ENCODE measurements at places on chromosomes 6 and 20. TPM values are rescaled to one million over a fixed set of nuclear protein-coding genes. Genes with fewer than 3 reads are reported as not detected.

- H3K27ac ChIP-seq = no peak overlapping the region
- no peak for DNase-seq
- H3K36me3 ChIP-seq = no peaks in the 10 kb centered on the region
- no peak overlapping the region for H3K4me3 ChIP-seq
Measured at GRCh38 chr6:116395647-116396046, 24.9 kb downstream of the DSE start.

- no peak overlapping the region for H3K27ac ChIP-seq
- no peaks in the 10 kb centered on the region for H3K4me1 ChIP-seq
- DNase-seq = no peak
- H3K27me3 ChIP-seq = no peaks in the 10 kb centered on the region
- H3K4me3 ChIP-seq = no peak overlapping the region
- H3K36me3 ChIP-seq = peaks cover 2% of the 10 kb centered on the region
Measured at GRCh38 chr6:107866606-107867301, 42.6 kb upstream of the SCML4 start.

GRCh38 chr20:2141600-2142575 is 40.3 kb downstream of the STK35 start:
- H3K4me1 ChIP-seq = no peaks in the 10 kb centered on the region
- no peak for DNase-seq
- no peaks in the 10 kb centered on the region for H3K36me3 ChIP-seq

DNA sequence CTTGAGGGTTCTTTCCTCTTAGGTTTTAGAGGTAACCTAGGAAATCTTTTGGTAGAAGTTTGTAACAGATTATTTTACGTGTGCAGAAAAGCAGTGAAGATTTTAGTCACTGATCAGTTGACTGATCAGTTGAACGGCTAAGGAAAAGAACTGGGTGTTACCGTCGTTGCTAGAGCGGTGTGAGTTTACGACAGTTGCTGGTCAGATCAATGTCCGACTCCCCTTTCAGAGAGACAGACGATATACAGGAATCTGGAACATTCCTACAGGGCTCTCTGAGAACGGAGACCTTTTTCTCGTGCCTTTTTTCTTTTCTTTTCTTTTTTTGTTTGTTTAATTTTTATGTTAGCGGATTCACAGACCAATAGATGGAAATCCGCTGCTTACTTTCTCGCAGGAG is 132.1 kb upstream of the ZNF184 start:
- DNase-seq = no peak
- H3K4me3 ChIP-seq = no peak overlapping the region
- peaks cover 11% of the 10 kb centered on the region for H3K27me3 ChIP-seq
- H3K27ac ChIP-seq = no peak overlapping the region

GRCh38 chr20:52410182-52410647 is 218.6 kb upstream of the ZFP64 start:
- no peak for DNase-seq
- H3K36me3 ChIP-seq = no peaks in the 10 kb centered on the region
- no peak overlapping the region for H3K27ac ChIP-seq
- H3K4me3 ChIP-seq = no peak overlapping the region

DNA sequence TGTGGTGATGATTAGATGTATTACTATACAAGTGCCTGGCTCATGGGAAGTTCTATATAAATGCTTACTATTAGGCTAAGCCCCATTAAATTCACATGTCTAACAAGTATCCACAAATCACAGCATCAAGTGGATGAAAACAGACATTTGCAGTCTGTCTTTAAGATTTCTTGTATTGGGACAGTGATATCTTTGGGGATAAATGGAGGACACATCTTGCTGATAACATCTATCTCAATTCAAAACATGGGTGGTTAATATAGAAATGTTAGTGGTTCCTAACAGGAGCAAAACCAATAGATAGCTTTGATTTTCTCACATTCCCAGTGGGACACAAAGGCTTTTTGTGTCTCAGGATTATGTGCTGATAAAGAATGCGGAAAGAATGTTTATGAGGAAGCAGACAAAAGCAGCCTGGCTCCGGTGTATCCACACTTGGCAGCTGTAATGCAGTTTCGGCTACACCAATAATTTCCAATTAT is 29.3 kb downstream of the PTPRK start:
- H3K27me3 ChIP-seq = no peaks in the 10 kb centered on the region
- DNase-seq = no peak
- peak overlapping the region; percentile 37 for H3K4me3 ChIP-seq
- peaks cover 21% of the 10 kb centered on the region for H3K4me1 ChIP-seq
- no peaks in the 10 kb centered on the region for H3K36me3 ChIP-seq

- no peak overlapping the region for H3K4me3 ChIP-seq
- no peaks in the 10 kb centered on the region for H3K27me3 ChIP-seq
- H3K27ac ChIP-seq = no peak overlapping the region
- peaks cover 20% of the 10 kb centered on the region for H3K4me1 ChIP-seq
- DNase-seq = no peak
Measured at GRCh38 chr6:144264270-144265060, 20.7 kb upstream of the UTRN start.

- peaks cover 3% of the 10 kb centered on the region for H3K36me3 ChIP-seq
- H3K27me3 ChIP-seq = no peaks in the 10 kb centered on the region
- no peak for DNase-seq
- peaks cover 17% of the 10 kb centered on the region for H3K4me1 ChIP-seq
- H3K27ac ChIP-seq = no peak overlapping the region
Measured at GRCh38 chr20:3804254-3804751, 8.2 kb downstream of the CDC25B start.

DNA sequence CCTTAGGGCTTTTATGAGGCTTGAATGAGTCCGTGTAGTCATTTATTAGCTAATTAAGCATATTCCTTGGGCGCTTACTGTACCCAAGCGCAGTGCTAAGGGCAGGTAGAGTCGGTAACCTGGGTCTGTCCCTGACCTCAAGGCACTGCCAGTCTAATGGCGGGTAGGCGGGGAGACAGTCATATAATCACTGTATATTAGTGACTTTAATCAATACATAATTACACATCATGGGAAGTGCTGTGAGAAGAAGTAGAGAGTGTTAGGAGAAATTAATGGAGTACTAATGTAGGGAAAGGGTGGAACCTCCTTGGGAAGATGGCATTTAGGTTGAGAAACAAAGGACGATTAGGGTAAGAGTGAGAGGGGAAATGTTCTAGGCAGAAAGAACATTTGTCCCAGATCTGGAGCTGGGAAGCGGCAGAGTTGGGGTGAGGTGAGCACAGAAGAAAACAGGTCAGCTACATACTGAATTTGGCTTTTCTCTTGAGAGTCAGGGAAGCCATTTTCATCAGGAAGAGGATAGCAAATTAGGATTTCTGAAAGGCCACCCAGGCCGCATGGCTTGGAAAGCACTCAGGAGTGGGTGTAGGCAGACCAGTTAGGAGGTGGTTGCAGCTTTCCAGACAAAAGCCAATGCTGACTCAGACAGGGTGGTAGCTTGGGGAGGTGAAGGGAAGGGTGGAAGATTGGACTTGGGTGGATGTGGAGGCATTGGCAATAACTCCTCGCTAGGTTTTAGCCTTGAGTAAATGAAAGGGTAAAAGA is 954 bp upstream of the BLCAP start:
- peak overlapping the region; percentile 98 for H3K4me3 ChIP-seq
- H3K36me3 ChIP-seq = no peaks in the 10 kb centered on the region
- peaks cover 23% of the 10 kb centered on the region for H3K4me1 ChIP-seq
- H3K27me3 ChIP-seq = no peaks in the 10 kb centered on the region
- peak overlapping the region; percentile 99 for H3K27ac ChIP-seq

DNA sequence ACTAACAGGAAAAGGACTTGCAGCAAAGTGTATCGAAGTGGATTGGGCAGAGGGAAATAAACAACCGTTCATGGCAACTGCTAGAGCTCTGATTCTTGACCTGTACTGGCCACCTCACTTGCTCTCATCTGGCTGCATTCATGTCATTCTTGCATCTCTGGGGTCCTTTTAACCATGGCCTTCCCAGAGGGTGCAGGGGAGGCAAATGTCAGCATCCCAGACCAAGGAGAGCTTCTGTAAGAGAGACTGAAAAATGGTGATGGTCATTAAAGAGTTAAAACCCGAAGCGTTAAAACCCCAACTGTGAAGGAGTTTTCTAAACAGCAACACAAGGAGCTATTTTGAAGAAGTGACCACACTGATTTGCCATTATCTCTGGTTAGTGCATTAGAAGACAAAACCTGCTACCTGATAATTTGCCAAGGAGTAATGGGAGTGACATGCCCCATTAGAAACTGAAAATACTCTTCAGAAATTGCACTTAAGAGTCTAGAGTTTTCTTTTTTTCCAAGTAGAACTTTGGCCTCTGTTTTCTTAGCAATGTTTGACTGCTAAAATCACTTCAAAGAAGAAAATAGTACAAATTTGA is 62.4 kb downstream of the APCDD1L start:
- H3K27me3 ChIP-seq = no peaks in the 10 kb centered on the region
- H3K36me3 ChIP-seq = peaks cover 1% of the 10 kb centered on the region
- H3K4me3 ChIP-seq = no peak overlapping the region
- no peak for DNase-seq
- no peaks in the 10 kb centered on the region for H3K4me1 ChIP-seq

DNA sequence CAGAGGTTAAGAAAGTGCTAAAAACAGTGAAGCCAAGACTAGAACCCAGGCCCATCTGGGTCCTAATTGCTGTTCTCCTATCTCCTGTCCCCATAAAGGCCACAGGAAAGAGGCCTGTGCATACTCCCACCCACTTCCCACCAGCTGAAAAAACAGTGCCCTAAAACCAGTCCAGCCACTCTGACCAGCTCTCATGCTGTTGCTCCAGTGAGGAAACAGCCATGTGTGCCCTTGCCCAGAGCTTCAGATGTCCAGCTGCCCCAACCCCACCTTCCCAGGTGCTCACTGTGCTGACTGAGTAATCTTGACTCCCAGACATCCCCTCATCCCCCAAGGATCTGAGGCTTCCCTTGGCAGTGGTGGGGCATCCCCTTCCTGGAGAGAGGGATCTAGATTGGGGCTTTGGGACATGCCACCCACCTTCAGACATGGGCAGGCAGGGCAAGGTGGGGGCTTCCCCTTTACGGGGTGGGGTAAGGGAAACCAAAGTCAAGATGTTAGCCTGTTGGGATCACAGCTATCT is 28.7 kb downstream of the KCNK5 start:
- no peak for DNase-seq
- H3K27me3 ChIP-seq = no peaks in the 10 kb centered on the region
- H3K36me3 ChIP-seq = peaks cover 5% of the 10 kb centered on the region
- H3K4me3 ChIP-seq = no peak overlapping the region
- no peak overlapping the region for H3K27ac ChIP-seq

GRCh38 chr6:7673063-7673536 is 52.8 kb upstream of the BMP6 start:
- no peaks in the 10 kb centered on the region for H3K27me3 ChIP-seq
- H3K4me1 ChIP-seq = no peaks in the 10 kb centered on the region
- H3K4me3 ChIP-seq = no peak overlapping the region

GRCh38 chr6:133923938-133924593 is 29.0 kb upstream of the TBPL1 start:
- no peaks in the 10 kb centered on the region for H3K27me3 ChIP-seq
- no peak overlapping the region for H3K27ac ChIP-seq
- H3K4me3 ChIP-seq = no peak overlapping the region
- DNase-seq = peak; percentile 59
- no peaks in the 10 kb centered on the region for H3K36me3 ChIP-seq
- no peaks in the 10 kb centered on the region for H3K4me1 ChIP-seq

DNA sequence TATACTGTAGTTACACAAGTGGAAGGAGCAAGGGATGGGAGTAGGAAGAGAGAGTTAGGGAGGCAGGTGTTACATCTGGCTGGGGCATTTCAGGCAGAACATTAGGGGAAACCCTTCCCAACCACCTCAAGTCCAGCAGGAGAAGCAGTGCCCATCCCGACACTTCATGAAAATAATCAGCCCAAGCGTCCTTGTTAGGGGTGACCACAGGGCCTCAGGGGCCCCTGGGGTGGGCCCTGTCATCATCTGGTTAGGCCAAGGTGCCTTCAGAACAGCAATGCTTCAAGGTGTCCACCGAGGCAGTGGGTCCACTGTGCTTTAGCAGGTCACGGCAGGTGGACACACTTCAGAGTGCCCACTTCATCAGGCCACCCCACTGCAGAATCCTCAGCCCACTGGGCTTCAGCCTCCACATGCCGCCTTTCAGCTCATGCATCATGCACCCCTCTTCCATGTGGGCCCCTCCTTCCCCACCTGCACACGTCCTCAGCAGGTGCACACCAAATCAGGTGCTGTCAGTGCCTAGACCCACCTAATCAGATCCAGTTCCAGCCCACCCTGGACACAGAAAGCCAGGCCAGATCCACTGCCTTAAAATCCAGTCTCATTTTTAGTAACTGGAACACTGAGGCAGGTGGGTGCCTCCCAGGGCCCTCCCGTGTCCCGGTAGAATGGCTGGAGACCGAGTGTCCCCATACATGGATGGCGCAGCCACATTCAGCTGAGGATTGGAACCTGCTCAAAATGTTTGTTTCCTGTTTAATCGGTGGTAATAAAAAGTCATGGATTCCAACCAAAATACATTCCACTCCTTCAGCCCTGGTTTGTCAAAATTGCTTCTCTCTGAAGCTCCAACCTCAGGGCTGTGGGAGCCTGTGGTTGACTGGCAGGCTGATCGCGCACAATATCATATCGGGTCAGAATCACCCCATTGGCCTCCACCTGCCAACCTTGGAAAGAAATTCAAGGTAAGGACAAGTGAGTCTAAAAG is 99.5 kb downstream of the ANKRD60 start:
- H3K27me3 ChIP-seq = peaks cover 2% of the 10 kb centered on the region
- DNase-seq = peak; percentile 9
- H3K4me3 ChIP-seq = no peak overlapping the region
- no peaks in the 10 kb centered on the region for H3K36me3 ChIP-seq

DNA sequence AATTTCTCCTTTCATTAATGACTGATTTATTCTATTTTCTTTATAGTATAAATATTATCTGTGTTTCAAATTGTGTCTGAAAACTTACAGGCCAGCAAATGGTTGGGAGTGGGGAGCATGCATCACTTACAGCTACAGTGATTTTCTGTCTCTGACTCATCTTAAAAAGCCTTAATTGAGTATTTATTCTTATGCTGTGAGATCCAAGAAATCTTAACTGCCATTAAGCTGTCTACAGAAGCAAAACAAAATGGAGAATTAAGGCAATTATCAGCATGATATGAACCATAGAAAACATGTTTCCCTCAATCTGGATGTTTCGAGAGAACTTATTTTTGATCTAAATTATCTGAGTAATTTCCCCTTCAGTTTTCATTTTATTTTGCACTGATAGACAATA is 831.2 kb downstream of the KIF16B start:
- no peaks in the 10 kb centered on the region for H3K27me3 ChIP-seq
- DNase-seq = no peak
- no peaks in the 10 kb centered on the region for H3K36me3 ChIP-seq
- no peak overlapping the region for H3K27ac ChIP-seq
- H3K4me1 ChIP-seq = no peaks in the 10 kb centered on the region

- H3K27ac ChIP-seq = no peak overlapping the region
- no peak for DNase-seq
- H3K4me1 ChIP-seq = peaks cover 4% of the 10 kb centered on the region
- H3K36me3 ChIP-seq = no peaks in the 10 kb centered on the region
- peak overlapping the region; percentile 69 for H3K4me3 ChIP-seq
Measured at GRCh38 chr6:138162111-138162954, 594 bp downstream of the ARFGEF3 start.

The OGFRL1 gene
- 0.71 TPM for polyA plus RNA-seq

The FBXO5 gene
- 1.5 TPM for polyA plus RNA-seq

The MEI4 gene
- polyA plus RNA-seq = 0.42 TPM

The REM1 gene
- 0.46 TPM for polyA plus RNA-seq

The TUBB2B gene
- 4.3 TPM for polyA plus RNA-seq

The VNN1 gene
- polyA plus RNA-seq = 62.6 TPM

The ISM1 gene
- 1.2 TPM for polyA plus RNA-seq

All from liver (tissue), 10 donors.